ENCODE measurements at places on chromosomes 3 and 15. TPM values are rescaled to one million over a fixed set of nuclear protein-coding genes. Genes with fewer than 3 reads are reported as not detected.

DNA sequence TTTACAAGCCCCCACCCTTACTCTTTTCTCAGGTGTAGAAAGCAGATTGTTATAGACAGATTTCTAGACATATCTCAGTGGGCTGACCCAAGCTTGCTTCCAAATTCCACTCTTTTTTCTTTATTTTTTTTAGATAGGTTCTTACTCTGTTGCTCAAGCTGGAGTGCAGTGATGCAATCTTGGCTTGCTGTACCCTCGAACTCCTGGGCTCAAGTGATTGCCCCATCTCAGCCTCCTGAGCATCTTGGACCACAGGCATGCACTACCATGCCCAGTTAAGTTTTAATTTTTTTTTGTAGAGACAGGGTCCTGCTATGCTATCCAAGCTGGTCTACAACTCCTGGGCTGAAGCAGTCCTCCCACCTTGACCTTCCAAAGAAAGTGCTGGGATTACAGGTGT lies 53.5 kb upstream of the ADAMTS9 start:
- H3K4me3 ChIP-seq: no peak overlapping the region
- no peak for DNase-seq
- no peaks in the 10 kb centered on the region for H3K36me3 ChIP-seq
- no peak overlapping the region for H3K27ac ChIP-seq
- 0 out of 2 replicates have a peak, but pooled peaks cover 8% of the 10 kb centered on the region for H3K4me1 ChIP-seq

DNA sequence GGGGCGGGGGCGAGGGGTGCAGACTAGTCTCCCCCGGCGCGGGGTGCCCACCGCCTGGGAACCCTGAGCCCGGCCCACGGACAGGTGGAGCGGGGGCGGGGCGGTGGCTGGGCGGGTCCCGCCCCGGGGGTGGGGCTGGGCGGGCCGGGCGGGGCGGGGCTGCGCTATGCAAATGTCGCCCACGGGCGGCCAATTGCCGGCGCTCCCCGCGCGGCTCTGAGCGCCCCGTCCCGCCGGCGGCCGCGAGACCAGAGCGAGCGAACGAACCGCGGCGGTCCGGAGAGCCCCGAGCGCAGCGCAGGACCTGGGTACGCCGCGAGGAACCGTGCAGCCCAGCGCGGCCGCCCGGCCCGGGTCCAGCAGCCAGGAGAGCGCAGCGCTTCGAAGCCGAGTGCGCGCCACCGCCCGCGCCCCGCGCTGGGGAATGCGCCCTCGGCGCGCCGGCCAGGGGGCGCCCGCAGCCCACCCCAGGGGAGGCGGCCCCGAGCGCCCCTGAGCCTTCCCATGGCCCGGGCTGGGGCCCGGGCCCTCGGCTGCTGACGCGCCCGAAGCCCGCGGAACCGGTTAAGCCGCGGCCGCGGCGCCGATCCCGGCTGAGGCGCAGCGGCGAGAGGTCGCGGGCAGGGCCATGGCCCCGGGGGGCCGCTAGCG lies at the start of gene SEMA3F:
Gene SEMA3F (plus strand): TSS at position 485 of the 651 bp plus-strand sequence. CDS start 4,299 bp downstream, outside the sequence.
- no peaks in the 10 kb centered on the region for H3K36me3 ChIP-seq
- peak; percentile 32 for DNase-seq

GRCh38 chr15:34855413-34855812 lies 60.1 kb upstream of the ACTC1 start:
- H3K4me1 ChIP-seq: no peaks in the 10 kb centered on the region
- peaks cover 7% of the 10 kb centered on the region for H3K36me3 ChIP-seq
- no peak overlapping the region for H3K4me3 ChIP-seq
- H3K27ac ChIP-seq: no peak overlapping the region

The CAMK1 gene
- 53.3 TPM for total RNA-seq

Data from HepG2 (cell line).